ENCODE measurements at places on chromosomes 3 and 15.

- DNase-seq, result peak; percentile 60
These were observed 200.4 kb upstream of the TBC1D5 start for GRCh38 chr3:17942856-17943255.

DNA sequence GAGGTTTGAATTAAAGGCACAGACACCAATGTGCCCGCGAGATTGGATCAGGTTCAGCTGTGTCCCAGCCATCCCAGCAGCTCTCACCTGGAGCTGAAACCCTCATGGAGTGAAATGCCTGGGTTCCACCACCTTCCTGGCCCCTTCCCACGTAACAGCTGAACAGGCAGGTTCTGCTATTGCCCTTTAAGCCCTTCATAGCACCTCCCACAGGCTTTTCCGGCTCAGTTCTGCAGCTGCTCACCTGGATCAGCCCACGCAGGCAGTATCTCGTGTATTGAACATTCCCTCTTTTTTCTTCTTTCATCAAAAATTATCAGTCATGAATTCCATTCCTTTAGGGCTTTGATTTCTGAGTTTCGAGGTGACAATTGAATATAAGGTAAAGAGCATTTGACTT is 129.8 kb downstream of the SLC9A9 start:
- DNase-seq, result no peak

DNA sequence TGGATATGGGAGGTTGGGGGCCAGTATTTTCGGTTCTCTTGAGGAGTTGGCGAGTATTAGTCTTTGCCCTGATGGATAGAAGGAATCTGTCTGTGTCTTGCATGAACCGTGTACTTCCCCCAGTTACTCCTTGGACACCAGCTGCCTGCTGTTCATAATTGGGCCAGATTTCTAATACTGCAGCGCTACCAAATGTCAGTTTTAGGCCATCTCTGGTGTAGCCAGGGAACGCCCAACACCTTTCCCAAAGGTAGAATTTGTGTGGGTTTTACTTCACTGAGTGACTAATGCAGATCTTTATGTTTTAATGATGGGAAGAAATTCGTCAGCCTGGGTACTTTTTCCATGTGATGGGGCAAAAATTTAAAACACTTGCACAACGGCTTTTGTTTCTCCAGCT is 18.4 kb downstream of the FLNB start:
- no peak for DNase-seq

DNA sequence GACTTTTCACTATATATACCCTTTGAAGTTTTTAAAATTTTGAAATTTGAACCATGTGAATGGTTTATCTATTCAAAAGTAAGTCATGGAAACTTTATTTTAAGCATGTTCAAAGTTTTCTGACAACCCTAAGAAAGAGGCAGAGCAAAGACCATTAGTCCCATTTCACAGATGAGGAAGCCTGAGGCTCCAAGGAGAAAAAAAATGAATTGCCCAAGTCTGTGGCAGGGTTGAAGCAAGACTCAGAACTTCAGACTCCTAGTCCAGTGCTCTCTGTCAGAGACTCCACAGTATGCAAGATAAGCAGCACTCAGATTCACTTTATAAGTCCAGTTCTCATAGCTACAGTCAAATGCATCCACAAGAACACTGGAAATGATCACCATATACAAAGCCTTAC is 4.5 kb downstream of the RAB43 start:
- no peak for DNase-seq

GRCh38 chr3:156865732-156866131 is 39.6 kb downstream of the LEKR1 start:
- DNase-seq, result peak; percentile 19

GRCh38 chr15:56972016-56972415 is 53.6 kb downstream of the TCF12 start:
- no peak for DNase-seq

DNA sequence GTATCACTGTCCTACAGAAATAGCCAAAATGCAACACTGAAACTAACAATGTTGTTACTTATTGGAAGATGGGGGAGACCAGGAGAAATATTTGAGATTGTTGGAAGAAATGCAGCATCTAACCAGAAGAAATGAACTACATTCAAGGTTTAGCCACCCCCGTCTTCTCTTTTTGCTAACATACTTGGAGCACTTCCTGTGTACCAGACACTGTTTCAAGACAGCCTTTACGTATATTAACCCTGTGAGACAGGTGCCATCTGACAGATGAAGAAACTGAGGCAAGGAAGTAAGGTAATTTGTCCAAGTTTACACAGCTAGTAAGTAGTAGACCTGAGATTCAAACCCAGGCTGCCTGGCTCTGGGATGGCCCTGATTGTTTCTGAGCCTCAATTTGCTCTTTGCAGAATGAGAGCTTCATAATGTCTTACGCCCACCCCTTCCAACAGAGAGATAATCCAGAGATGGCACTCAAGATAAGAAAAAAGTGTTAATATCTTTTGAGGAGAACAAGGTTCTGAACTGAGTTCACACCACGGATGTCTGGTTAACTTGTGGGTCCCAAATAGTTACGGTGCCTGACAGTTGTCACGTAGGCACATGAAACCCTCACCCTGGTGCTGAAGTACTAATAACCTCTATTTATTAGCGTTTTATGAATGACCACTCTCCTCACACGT is 26.1 kb downstream of the RASGRP1 start:
- no peak for DNase-seq

- peak; percentile 54 for DNase-seq
These were observed 296.6 kb downstream of the SUCLG2 start for GRCh38 chr3:67357610-67358458.

GRCh38 chr3:126917232-126917804 is 65.6 kb upstream of the PLXNA1 start:
- no peak for DNase-seq

GRCh38 chr3:196122021-196122687 is 40.3 kb upstream of the TFRC start:
- DNase-seq, result no peak

DNA sequence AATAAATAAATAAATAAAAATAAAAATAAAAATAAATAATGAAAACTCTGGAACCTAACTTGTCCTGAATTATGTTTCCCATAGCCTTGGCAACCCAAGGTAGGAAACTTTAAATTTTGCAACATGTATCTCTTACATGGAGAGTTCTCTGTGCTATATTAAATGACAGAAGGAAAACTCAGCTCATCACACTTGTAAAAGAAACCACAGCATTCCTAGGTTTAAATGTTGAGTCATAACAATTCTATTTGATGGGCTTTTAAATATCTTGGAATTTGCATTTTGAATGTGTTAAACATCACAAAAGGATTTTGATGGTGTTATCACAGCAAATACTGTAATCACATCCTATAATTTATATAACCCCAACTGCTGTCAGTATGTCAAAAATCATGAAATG is 144.2 kb downstream of the LRTM1 start:
- DNase-seq, result peak; percentile 65

GRCh38 chr3:159170436-159171003 is 368.7 kb downstream of the MFSD1 start:
- DNase-seq, result peak; percentile 61

- DNase-seq, result no peak
These were observed 161.3 kb downstream of the EPHB1 start for GRCh38 chr3:134956395-134956794.

- no peak for DNase-seq
These were observed 587.4 kb upstream of the SGO1 start for GRCh38 chr3:20773320-20773984.

GRCh38 chr3:43627360-43627759 is 5.5 kb upstream of the ANO10 start:
- DNase-seq, result no peak

DNA sequence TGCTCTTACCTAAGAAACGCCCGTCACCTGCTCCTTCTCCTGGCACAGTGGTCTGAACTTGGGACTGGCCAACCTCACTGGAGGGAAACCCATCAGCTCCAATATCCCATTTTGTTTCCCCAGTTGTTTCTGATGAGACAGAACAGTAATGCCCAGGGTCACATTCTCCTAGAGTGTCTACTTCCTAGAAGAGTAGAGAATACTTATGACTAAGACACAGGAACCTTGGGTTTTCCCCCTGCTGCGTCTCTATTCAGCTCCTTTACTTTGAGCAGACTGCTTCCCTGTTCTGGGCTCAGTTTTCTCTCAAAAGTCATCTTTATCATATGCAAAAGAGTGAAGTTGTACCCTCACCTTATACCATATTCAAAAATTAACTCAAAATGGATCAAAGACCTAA is 79.4 kb downstream of the POLR2M start:
- DNase-seq, result no peak

GRCh38 chr3:48747706-48748105 is 30.7 kb upstream of the IP6K2 start:
- DNase-seq, result no peak

DNA sequence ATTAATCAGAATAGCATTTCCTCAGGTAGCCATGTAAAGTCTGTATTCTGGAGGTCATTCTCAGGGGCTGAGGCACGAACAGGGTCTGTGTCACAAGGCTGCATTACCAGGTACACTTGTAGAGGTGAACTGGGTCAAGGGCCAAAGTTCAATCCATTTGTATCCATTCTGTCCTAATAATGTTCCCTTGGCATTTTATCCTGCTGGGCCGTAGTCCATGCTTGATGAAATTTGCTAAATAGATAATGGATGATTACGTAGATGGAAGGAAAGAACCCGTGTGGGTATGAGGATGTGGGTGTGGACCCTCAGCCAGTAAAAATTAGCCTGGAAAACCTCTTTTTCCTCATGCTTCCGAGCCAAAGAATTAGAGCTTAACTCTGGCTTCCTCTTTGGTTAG is 785.9 kb downstream of the GRM7 start:
- DNase-seq, result no peak

GRCh38 chr15:93848490-93848889 is 382.9 kb upstream of the MCTP2 start:
- no peak for DNase-seq

GRCh38 chr15:82855286-82856100 is 46.1 kb downstream of the WHAMM start:
- DNase-seq, result no peak

DNA sequence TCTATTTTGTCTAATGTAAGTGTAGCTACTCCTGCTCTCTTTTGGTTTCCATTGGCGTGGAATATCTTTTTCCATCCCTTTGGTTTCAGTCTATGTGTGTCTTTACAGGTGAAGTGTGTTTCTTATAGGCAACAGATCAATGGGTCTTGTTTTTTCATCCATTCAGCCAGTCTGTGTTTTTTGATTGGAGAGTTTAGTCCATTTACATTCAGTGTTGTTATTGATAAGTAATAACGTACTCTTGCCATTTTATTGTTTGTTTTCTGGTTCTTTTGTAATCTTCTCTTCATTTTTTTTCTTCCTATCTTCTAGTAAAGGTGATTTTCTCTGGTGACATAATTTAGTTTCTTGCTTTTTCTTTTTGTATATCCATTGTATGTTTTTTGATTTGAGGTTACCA is 97.1 kb downstream of the GLDN start:
- no peak for DNase-seq

DNA sequence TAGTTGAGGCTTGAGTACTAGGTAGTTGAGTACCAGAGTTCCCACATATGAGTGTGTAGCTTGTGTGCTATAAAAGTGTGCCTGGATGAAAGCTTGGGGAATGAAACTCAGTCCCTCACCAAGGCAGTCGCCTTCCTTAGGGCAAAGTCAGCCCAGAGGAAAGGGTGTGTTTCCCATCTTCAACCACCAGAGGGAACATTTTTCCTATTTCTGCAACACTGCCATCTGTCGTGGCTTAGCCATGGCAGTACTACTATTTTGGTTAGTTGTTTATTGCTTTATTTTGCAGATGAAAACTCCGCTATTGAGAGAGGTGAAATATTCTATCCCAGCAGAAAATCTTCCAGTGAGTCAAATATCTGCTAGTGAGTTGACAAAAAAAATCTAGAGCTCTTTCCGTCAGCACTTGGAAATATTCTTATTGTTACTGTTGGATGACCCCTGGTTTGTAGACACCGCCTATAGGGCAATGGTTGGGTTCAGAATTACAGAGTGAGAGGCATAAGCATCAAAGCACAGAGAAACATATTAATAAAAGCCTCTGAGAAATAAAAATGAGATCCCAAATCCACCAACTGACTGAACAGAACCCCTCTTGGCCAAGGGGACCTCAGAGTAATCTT is 239.9 kb downstream of the CPNE4 start:
- peak; percentile 53 for DNase-seq

- no peak for DNase-seq
These were observed 373.0 kb upstream of the PROK2 start for GRCh38 chr3:72157748-72158638.

DNA sequence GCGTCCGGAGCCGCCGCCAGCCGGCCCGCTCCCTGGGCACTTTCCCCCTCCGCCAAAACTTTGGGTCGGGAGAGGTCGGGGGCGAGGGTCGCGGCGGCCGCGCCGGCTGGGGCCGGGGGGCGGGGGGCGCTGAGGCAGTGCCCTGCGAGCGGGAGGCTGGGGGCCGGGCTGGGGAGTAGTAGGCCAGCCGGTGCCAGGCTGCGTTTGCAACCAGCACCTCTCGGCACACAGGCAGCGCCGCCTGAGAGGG is 452 bp downstream of the BBX start:
- no peak for DNase-seq

DNA sequence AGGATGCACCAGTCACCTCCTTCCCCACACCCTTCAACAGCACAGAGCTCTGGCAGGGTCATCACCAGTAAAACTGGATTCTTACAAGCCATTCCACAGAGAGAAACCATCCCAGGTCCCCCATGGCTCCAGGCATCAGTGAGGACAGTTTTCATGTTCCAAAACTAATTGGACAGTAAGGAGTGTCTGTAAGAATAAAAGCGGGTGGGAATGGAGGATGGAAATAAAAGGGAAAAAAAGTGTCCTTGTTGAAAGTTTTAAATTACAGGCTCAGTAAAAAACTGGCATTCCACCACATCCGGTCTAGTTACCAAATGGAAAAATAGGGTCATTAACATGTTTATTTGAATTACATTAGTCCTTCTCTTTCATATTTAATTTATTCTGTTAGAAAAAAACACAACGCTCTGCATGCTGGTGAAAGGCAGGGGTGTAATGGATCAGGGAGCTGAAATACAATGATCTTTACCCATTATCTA is 117.4 kb downstream of the TIGIT start:
- DNase-seq, result peak; percentile 59

DNA sequence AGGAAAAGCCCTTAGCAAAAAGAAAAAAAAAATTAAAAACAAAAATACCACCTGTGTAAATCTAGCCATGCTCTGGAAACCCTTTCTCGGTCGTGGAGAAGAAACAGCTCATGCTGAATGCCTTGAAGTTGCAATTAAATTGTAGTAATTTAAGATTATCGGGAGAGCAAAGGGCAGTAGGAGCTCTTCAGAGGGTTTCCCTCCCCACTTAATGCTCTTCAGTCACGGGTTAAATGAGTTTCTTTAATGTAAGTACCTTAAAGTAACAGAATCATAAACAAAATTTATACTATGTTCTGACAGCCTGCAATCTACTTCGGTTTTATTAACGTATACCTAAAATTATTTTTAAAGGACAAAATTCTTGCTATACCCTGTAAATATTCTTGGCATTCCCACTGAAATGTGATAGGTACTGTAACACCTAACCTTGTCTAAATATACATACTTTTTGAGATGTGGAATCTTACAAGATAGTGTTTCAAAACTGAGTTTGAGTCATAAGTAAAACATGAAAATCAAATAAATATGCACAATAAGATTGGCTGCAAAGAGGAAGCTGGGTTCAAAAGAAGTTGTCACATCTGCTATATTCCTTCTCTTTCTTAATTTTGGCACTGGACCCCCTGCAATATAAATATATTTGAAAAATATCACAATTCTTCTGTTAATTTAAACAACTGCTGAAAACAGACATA is 5.3 kb downstream of the FOXP1 start:
- DNase-seq, result peak; percentile 46

GRCh38 chr3:136817448-136817847 is 1.5 kb upstream of the SLC35G2 start:
- no peak for DNase-seq

GRCh38 chr15:60391722-60392315 is 6.0 kb downstream of the ANXA2 start:
- DNase-seq, result no peak

GRCh38 chr15:78679089-78679511 is 38.1 kb upstream of the CHRNB4 start:
- no peak for DNase-seq

Measured in fibroblast of skin of right biceps (primary cell).